Activated naive CD8-positive, alpha-beta T cell treated with anti-CD3 and anti-CD28 coated beads, Interleukin-2, amount 50 U/mL, for 24 hours (primary cell): ENCODE measurements at places on chromosomes 3 and 15.

DNA sequence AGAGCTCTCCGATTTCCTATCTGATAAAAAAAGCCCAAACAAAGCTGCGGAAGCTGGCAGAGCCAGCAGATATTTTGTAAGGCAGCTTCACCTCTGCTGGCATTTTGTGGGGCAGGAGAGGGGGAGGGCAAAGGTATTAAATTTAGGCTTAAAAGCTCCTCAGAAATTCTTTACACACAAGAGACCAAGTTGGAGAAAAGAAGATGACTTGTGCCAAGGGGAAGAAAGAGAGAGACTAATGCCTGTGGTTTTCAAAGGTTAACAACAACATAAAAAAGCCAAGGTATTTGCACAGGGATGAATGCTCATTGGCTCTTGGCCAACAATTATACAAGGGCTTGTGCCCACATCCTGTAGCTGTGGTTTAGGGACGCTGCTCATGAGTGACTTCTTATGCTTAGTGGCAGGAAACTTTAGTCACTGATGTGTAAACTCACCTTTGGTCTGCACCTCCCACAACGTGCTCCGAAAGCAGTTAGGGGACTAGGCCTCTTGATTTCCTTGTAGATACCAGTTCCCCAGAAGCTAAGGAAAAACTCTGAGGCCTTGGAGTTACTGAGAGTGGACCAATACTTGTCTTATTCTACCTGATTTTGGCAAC is 152.9 kb downstream of the TPRG1 start:
- peaks cover 72% of the 10 kb centered on the region for H3K4me1 ChIP-seq
- peaks cover 2% of the 10 kb centered on the region for H3K27me3 ChIP-seq
- peaks cover 17% of the 10 kb centered on the region for H3K36me3 ChIP-seq
- H3K27ac ChIP-seq = peak overlapping the region; percentile 87

DNA sequence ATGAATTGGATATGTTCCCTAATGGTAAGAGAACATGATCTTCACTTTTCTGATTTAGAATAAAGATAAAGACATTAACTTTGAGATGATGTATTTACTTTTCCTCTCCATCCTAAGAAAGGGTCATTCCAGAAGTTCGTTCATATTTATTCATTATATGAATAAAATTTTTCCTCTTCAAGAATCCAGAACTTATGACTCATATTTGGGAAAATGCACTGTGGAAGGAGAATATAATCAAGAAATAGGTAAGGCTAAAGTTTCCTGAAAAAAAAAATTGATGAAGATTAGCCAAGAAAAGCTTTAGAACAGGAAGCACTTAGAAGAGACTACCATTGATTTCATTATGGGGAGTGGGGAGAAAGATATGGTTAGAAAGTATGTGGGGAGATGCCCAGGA is 36.5 kb upstream of the CBLB start:
- no peak for DNase-seq
- no peaks in the 10 kb centered on the region for H3K27me3 ChIP-seq
- H3K27ac ChIP-seq = no peak overlapping the region
- H3K4me3 ChIP-seq = no peak overlapping the region

DNA sequence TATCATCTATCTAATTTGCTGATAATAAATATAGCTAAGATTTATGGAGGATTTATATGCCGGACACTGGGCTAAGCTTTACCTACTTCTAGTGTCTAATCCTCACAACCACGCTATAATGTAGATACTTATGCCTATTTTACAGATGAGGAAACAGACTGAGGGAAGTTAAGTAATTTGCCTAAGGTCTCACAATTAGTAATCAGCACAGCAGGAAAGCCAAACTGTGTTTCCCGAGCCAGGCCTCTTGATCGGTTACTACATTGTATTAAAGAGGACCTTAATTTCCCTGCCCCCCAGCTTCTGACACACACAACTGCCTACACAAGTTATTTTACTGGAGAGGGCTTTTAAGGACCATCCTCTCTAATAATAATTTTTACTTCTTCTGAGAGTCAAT is 40.9 kb downstream of the ONECUT1 start:
- no peaks in the 10 kb centered on the region for H3K4me1 ChIP-seq
- no peaks in the 10 kb centered on the region for H3K36me3 ChIP-seq
- no peak overlapping the region for H3K4me3 ChIP-seq

DNA sequence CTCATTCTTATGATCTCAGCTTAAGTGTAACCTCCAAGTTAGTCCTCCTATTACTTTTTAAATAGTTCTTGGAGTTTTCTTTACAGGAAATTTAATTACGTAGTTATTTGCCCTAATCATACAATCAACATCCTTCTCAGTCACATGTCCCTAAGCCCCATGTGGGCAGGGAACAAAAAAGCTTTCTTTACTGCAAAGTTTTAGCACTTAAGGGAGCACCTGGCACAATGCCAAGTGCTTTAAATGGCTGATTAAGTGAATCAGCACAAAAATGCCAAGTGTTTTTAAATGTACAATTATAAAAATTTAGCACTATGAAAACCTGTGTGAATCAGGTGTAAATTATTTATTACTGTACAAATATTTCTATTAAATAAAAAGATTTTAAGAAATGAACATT is 445.3 kb downstream of the C3orf38 start:
- no peaks in the 10 kb centered on the region for H3K4me1 ChIP-seq
- no peaks in the 10 kb centered on the region for H3K27me3 ChIP-seq

GRCh38 chr15:95091444-95091843 is 860.1 kb downstream of the MCTP2 start:
- no peak for DNase-seq
- H3K4me1 ChIP-seq = no peaks in the 10 kb centered on the region
- no peaks in the 10 kb centered on the region for H3K36me3 ChIP-seq
- no peaks in the 10 kb centered on the region for H3K27me3 ChIP-seq
- no peak overlapping the region for H3K27ac ChIP-seq
- H3K4me3 ChIP-seq = no peak overlapping the region

DNA sequence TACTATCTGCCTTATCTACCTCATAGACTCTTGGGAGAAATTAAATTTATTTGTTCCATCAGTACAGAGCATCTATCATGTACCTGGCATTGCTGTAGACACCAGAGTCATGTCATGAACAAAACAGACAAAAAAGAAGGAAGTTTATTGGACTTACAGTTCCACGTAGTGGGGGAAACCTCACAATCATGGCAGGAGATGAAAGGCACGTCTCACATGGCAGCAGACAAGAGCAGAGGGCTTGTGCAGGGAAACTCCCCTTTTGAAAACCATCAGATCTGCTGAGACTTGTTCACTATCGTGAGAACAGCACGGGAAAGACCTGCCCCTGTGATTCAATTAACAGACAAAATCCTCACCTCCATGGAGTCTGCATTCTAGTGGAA is 25.6 kb upstream of the ACAP2 start:
- no peak overlapping the region for H3K4me3 ChIP-seq
- H3K27ac ChIP-seq = peak overlapping the region; percentile 15
- no peak for DNase-seq
- H3K27me3 ChIP-seq = no peaks in the 10 kb centered on the region

- no peak for DNase-seq
- H3K4me1 ChIP-seq = no peaks in the 10 kb centered on the region
- no peak overlapping the region for H3K4me3 ChIP-seq
- no peaks in the 10 kb centered on the region for H3K27me3 ChIP-seq
- no peaks in the 10 kb centered on the region for H3K36me3 ChIP-seq
These were observed 7.2 kb upstream of the BNIP2 start for GRCh38 chr15:59696332-59696731.

DNA sequence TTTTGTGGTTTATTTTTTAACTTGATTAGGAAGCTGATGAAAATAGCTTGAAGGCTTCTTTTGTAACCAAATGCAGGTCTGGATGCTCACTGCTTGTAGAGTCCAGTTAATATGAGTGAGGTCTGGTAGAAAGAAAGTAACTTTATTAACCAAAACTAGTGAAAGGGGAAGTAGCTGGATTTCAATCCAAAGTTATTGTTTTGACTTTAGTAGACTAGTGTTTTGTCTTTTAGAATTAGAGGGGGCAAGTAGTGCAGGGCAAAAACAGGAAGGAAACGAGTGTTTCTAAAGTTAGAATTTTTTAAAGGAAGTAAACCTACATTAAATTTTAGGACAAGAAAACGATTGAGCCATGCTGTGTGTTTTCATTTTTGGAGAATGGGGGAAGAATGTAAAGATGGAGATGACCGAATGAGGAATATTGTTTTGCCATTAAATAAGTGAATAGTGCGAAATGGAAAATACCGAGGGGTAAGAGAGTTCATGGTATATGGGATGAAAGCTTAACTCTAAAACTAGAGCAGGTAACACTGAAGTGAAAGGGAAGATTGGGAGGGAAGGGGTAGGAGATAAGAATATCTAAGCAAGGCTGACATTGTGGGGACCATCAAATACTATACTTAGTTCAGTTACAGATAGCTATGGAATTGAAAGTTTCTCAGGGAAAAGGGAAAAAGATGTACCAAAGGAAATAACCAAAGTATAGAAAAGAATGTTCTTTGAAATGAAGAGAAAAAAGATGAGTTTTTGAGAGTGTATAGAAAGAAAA is 40.0 kb downstream of the USP3 start:
- H3K27me3 ChIP-seq = no peaks in the 10 kb centered on the region
- H3K4me1 ChIP-seq = peaks cover 52% of the 10 kb centered on the region
- no peak for DNase-seq
- H3K4me3 ChIP-seq = peak overlapping the region; percentile 15
- peaks cover 31% of the 10 kb centered on the region for H3K36me3 ChIP-seq

GRCh38 chr15:41494190-41494921 is 682 bp downstream of the ITPKA start:
- H3K36me3 ChIP-seq = no peaks in the 10 kb centered on the region
- H3K4me1 ChIP-seq = peaks cover 40% of the 10 kb centered on the region
- no peak overlapping the region for H3K27ac ChIP-seq

DNA sequence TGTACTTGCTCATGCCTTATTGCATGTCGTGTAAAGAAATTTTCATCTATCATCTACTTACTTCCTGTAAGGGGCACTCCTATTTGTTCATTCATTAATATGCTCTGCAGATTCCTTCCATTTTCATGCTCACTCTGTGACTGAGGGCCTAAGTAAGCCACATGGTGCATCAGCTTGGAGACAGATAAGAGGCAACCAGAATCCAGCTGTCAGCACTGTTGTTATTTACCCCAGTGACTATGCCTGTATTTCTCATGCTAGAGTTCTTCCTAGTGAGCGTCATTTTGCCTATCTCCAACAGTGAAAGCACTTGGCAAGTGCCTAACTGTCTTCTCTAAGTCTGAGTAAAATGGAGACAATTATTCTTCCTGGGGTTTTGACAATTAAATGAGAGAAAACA is 124.8 kb upstream of the ABI3BP start:
- no peak overlapping the region for H3K4me3 ChIP-seq
- peaks cover 10% of the 10 kb centered on the region for H3K27me3 ChIP-seq
- H3K36me3 ChIP-seq = no peaks in the 10 kb centered on the region
- no peak overlapping the region for H3K27ac ChIP-seq
- no peak for DNase-seq

DNA sequence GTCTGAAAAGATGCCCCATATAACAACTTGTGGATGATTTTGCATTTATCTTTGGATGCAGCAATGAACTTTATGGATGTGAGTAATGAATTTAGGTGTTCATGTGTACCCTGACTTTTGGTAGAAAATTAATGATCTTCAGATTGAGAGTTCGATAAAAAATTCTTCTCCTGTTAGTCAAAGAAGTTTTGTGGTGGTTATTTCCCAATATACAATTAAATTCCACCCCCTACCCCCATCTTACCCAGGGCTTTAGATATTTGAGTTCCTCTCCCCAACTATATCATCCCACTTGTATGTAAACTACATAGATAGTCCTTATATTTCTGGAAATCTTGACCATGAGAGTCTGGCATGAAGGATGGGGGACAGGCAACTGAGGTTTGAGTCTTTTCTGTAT is 126.1 kb upstream of the ALDH1A3 start:
- peaks cover 21% of the 10 kb centered on the region for H3K27me3 ChIP-seq
- no peaks in the 10 kb centered on the region for H3K4me1 ChIP-seq
- H3K27ac ChIP-seq = no peak overlapping the region

GRCh38 chr3:141429371-141430035 is 57.3 kb upstream of the RASA2 start:
- H3K27ac ChIP-seq = no peak overlapping the region
- H3K4me1 ChIP-seq = peaks cover 16% of the 10 kb centered on the region
- H3K36me3 ChIP-seq = no peaks in the 10 kb centered on the region
- no peak for DNase-seq
- no peaks in the 10 kb centered on the region for H3K27me3 ChIP-seq

GRCh38 chr15:55475842-55476241 is 32.2 kb downstream of the DNAAF4 start:
- no peak overlapping the region for H3K4me3 ChIP-seq
- H3K4me1 ChIP-seq = peaks cover 7% of the 10 kb centered on the region
- H3K27ac ChIP-seq = no peak overlapping the region
- no peaks in the 10 kb centered on the region for H3K27me3 ChIP-seq
- DNase-seq = no peak
- H3K36me3 ChIP-seq = no peaks in the 10 kb centered on the region

- H3K4me1 ChIP-seq = peaks cover 2% of the 10 kb centered on the region
- no peaks in the 10 kb centered on the region for H3K36me3 ChIP-seq
- no peaks in the 10 kb centered on the region for H3K27me3 ChIP-seq
- H3K27ac ChIP-seq = no peak overlapping the region
- H3K4me3 ChIP-seq = no peak overlapping the region
These were observed 163.2 kb downstream of the B3GALNT1 start for GRCh38 chr3:160941885-160942494.

DNA sequence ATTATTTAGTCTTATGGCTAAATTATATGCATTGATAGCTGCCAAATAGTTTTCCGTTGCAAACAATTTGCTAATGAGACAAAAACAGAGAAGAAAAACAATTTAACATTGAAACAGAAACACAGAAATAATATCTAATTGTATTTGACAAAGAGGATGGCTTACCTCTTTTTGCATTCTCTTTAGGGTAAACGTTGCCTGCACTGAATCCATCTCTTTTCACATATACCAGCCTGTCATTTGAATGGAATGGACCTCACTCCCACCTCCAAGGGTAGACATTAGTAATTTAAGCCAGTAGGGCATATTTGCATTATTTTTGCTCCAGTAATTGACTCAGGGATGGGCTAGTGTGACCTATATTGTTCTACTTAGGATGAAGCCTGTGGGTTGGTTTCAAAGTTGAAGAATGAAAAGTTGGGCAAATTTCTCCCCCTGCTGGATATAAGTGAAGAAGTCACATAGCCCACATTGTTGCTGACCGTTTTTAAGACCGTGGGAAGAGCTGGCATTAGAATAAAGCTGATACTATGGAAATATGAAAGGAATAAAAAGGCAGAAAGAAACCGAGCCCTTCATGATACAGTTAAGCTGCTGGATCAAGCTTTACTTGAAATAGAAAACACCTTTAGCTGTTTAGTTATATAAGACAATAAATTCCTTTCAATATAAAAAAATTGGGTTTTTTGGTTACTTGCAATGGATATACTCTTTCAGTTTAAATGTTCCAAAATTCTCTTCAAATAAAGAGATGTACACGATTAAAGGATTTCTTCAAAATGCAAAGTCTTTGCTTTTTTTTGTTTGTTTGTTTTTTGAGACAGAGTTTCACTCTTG is 26.9 kb downstream of the PIERCE2 start:
- no peak for DNase-seq
- H3K4me1 ChIP-seq = peaks cover 1% of the 10 kb centered on the region
- no peaks in the 10 kb centered on the region for H3K36me3 ChIP-seq
- H3K27me3 ChIP-seq = no peaks in the 10 kb centered on the region
- H3K4me3 ChIP-seq = no peak overlapping the region
- no peak overlapping the region for H3K27ac ChIP-seq
